ENCODE measurements at places on chromosomes 5 and 9.

GRCh38 chr5:62576570-62577170 is 1.9 kb upstream of the LRRC70 start:
- no peak for DNase-seq

GRCh38 chr5:55923177-55923771 is 71.5 kb downstream of the IL6ST start:
- DNase-seq = no peak

- DNase-seq = no peak
These were observed 154.0 kb downstream of the CDH6 start for GRCh38 chr5:31347552-31347905.

- DNase-seq = no peak
These were observed 69.0 kb downstream of the MEF2C start for GRCh38 chr5:88813805-88814575.

DNA sequence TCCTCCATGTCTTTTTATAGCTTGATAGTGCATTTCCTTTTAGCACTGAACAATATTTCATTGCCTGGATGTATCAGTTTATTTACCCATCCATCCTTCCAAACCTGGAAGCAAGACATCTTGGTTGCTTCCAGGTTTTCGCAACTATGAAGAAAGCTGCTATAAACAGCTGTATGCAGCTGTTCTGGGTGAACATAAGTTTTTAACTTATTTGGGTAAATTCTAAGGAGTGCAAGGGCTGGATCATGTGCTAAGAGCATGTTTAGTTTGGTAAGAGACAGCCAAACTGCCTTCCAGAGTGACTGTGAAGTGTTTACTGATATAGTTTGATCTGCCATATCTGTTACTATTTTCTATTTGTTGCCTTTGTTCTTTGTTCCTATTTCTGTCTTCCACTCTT is 58.5 kb downstream of the CSF2 start:
- DNase-seq = peak; percentile 69

GRCh38 chr9:130927995-130928900 is 10.8 kb downstream of the FIBCD1 start:
- DNase-seq = no peak

GRCh38 chr5:148807851-148808250 is 18.6 kb upstream of the ADRB2 start:
- DNase-seq = peak; percentile 52

- DNase-seq = no peak
These were observed 1.9 kb downstream of the FRMD3 start for GRCh38 chr9:83536332-83536731.

GRCh38 chr5:74251141-74252035 is 389.1 kb downstream of the ENC1 start:
- DNase-seq = peak; percentile 46

- DNase-seq = no peak
These were observed 398.5 kb upstream of the RPS23 start for GRCh38 chr5:82676661-82677060.

Measured in lung (tissue), 17 donors.